ENCODE measurements at places on chromosomes 4 and X. TPM values are rescaled to one million over a fixed set of nuclear protein-coding genes. Genes with fewer than 3 reads are reported as not detected.

DNA sequence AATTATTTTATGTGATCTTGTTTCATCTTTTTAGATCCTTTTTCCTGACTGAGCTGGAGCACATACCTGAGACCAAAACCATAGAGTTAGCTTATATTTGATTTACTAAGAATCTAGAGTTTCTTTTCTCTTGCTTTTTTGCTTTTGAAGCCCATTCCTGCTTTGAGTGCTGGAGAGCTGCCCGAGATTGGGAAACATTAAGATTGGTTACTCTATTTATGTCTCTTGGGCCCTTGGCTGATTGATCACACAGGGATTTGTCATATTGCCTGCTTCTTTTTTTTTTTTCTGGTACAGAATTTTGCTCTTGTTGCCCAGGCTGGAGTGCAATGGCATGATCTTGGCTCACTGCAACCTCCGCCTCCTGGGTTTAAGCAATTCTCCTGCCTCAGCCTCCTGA, 73.9 kb downstream of the REPS2 start:
- no peak for DNase-seq
- no peak overlapping the region for H3K27ac ChIP-seq
- peaks cover 3% of the 10 kb centered on the region for H3K4me1 ChIP-seq

DNA sequence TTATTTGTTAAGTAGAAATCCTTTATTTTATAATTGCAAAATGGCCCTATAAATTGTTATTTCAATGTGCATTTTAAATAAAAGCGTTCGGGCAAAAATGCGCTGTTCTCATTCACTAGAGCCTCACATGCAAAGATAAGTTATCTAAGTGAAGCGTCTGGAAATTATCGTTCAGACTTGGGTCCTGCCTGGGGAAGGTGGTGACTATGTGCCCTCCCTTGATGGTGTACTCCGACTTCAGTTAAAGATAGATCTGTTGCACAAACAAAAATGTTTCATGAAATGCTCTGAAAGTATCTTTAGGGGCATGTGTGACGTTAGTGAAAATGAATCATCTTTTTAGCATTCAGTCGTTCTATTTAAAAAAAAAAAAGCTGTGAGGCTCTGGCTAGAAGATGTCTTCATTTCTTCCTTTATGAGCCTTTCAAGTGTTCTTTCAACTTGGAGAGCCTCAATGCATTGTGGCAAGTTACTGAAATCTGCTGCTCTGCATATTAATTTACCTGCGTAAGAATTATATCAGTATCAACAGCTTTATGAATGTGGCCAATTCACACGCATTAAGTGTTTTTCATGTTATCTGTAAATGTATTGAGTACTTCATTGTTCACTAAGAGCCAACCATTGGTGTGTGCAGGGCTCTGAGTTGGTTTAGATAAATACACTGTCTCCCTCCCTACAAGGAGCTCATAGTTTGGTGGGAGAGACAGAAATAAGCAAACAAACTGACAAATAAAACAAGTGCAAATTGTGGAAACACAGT, 83.0 kb downstream of the AFF1 start:
- H3K4me3 ChIP-seq, result no peak overlapping the region
- no peak for DNase-seq
- peaks cover 69% of the 10 kb centered on the region for H3K4me1 ChIP-seq
- peaks cover 2% of the 10 kb centered on the region for H3K36me3 ChIP-seq
- no peaks in the 10 kb centered on the region for H3K27me3 ChIP-seq
- peak overlapping the region; percentile 50 for H3K27ac ChIP-seq

Gene NPY5R
- total RNA-seq, result 1.5 TPM

- H3K27ac ChIP-seq, result no peak overlapping the region
- no peaks in the 10 kb centered on the region for H3K4me1 ChIP-seq
- no peaks in the 10 kb centered on the region for H3K36me3 ChIP-seq
- H3K27me3 ChIP-seq, result no peaks in the 10 kb centered on the region
- no peak for DNase-seq
Observed at GRCh38 chr4:44760142-44760898, 34.0 kb upstream of the GNPDA2 start.

Gene OCRL
- 57.2 TPM for total RNA-seq

DNA sequence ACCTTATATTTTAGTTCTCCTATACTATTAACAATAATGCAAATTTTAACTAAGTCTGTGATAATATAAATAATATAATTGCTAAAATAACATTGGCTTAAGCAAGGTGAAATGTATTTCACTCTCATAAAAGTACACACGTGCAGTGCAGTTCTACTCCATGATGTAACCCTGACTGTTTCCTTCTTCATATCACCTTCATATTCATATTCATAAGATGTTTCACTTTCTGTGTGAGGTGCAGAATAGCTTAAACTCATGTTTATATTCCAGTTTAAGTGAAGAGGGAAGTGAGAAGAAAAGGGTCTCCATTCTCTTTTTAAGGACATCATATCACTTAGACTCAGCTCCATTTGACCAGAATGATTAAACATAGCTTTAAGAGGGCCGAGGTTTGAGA, 1810.0 kb upstream of the PCDH10 start:
- H3K4me1 ChIP-seq, result no peaks in the 10 kb centered on the region
- no peaks in the 10 kb centered on the region for H3K36me3 ChIP-seq
- H3K27ac ChIP-seq, result no peak overlapping the region

- H3K4me3 ChIP-seq, result peak overlapping the region; percentile 82
- H3K27me3 ChIP-seq, result no peaks in the 10 kb centered on the region
- peaks cover 7% of the 10 kb centered on the region for H3K36me3 ChIP-seq
- peak overlapping the region; percentile 63 for H3K27ac ChIP-seq
- peaks cover 21% of the 10 kb centered on the region for H3K4me1 ChIP-seq
Observed at GRCh38 chrX:54496517-54496852, 451 bp upstream of the FGD1 start.

Gene EPGN
- total RNA-seq, result not detected

GRCh38 chr4:163732473-163732872, 238.0 kb downstream of the TMA16 start:
- H3K27ac ChIP-seq, result no peak overlapping the region
- no peaks in the 10 kb centered on the region for H3K27me3 ChIP-seq
- H3K36me3 ChIP-seq, result no peaks in the 10 kb centered on the region
- H3K4me1 ChIP-seq, result no peaks in the 10 kb centered on the region

- peaks cover 24% of the 10 kb centered on the region for H3K4me1 ChIP-seq
- peaks cover 3% of the 10 kb centered on the region for H3K36me3 ChIP-seq
- H3K4me3 ChIP-seq, result no peak overlapping the region
- H3K27ac ChIP-seq, result peak overlapping the region; percentile 24
Observed at GRCh38 chr4:168574581-168575295, 77.9 kb downstream of the PALLD start.

DNA sequence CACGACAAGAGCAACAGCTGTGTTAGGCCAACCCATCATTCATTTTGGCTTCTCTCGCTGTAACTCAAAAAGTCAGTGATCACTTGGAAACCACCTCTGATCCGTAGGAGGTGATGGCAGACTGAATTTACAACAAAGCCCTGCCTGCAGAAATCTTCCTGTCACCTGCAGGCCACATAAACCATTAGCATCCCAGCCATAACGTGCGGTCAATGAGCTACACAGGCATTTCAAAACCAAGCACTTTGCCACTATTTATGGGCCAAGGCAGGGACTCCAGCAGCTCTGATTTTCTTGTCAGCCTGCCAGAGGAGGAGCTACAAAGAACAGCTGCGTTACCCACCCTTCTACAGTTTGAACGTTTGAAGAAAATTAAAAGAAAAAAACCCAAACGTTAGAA, 228.1 kb upstream of the PPARGC1A start:
- no peak overlapping the region for H3K27ac ChIP-seq
- DNase-seq, result no peak
- no peaks in the 10 kb centered on the region for H3K36me3 ChIP-seq
- H3K27me3 ChIP-seq, result no peaks in the 10 kb centered on the region

Gene TCEAL4
- 67.4 TPM for total RNA-seq

- peaks cover 43% of the 10 kb centered on the region for H3K27me3 ChIP-seq
- H3K4me1 ChIP-seq, result peaks cover 20% of the 10 kb centered on the region
- no peak for DNase-seq
Observed at GRCh38 chr4:11228530-11228929, 200.2 kb downstream of the HS3ST1 start.

Gene FHDC1
- total RNA-seq, result 11.6 TPM

Gene SSX4B
- total RNA-seq, result not detected

DNA sequence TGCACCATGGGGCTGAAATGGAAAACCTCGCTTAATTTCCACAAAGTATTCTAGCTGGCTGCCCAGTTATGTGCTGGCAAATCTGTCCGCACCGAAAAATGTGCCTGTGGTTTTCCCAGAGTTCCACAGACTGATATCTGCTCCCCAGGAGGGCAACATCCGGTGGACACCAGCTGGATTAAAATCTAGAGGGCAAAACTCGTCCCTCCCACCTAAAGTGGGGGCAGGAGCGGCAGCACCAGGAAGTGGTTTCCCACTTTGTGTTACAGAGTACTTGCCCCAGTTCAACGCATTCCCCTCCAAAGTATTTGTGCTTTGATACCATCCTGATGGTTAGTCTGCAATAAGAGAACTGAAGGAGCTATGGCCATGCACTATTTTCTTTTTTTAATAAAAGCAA, 187.6 kb downstream of the TSPAN5 start:
- no peak overlapping the region for H3K4me3 ChIP-seq
- no peak for DNase-seq
- peaks cover 4% of the 10 kb centered on the region for H3K36me3 ChIP-seq

GRCh38 chr4:68463796-68464195, 16.5 kb downstream of the TMPRSS11E start:
- no peak overlapping the region for H3K4me3 ChIP-seq
- H3K36me3 ChIP-seq, result no peaks in the 10 kb centered on the region
- no peaks in the 10 kb centered on the region for H3K4me1 ChIP-seq
- no peak for DNase-seq
- H3K27ac ChIP-seq, result no peak overlapping the region
- H3K27me3 ChIP-seq, result no peaks in the 10 kb centered on the region

Gene SH3RF1
- 29.6 TPM for total RNA-seq

GRCh38 chrX:49111791-49112190, 11.7 kb downstream of the GPKOW start:
- H3K36me3 ChIP-seq, result peaks cover 21% of the 10 kb centered on the region
- H3K27ac ChIP-seq, result no peak overlapping the region
- H3K27me3 ChIP-seq, result no peaks in the 10 kb centered on the region
- H3K4me1 ChIP-seq, result no peaks in the 10 kb centered on the region
- no peak for DNase-seq

- H3K27ac ChIP-seq, result no peak overlapping the region
- no peaks in the 10 kb centered on the region for H3K36me3 ChIP-seq
- H3K4me3 ChIP-seq, result no peak overlapping the region
- H3K27me3 ChIP-seq, result no peaks in the 10 kb centered on the region
- no peaks in the 10 kb centered on the region for H3K4me1 ChIP-seq
- no peak for DNase-seq
Observed at GRCh38 chr4:160835789-160836188, 1328.0 kb downstream of the FSTL5 start.

Gene MAGEB1
- total RNA-seq, result not detected

Gene RPL9
- 1,450 TPM for total RNA-seq

DNA sequence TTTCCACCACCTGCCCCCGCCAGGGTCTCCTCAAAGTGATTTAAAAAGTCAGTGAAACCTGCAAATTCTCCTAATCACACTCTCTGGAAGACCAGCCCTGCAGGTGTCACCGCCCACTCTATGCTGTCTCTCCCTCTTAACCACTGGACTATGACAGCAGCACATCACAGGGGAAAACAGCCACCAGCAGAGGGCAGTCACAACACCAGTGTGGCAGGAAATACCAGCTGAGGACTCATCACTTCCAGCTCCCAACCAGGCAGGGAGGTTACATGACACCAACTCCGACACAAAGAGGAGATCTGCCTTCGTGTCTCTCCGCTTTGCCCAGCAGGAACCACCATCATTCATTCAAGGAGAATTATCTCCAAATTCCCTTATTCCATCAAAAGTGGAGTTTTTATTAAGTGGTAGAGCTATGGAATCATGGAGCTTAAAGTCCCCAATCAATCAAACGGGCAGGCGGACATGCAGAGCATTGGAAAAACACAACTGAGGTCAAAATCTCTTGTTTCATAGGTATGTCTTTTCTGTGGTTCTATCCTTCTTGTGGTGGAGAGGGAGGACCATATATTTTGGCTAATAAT, 91.3 kb downstream of the NSUN7 start:
- peak; percentile 37 for DNase-seq
- peak overlapping the region; percentile 77 for H3K27ac ChIP-seq
- no peaks in the 10 kb centered on the region for H3K27me3 ChIP-seq
- H3K4me1 ChIP-seq, result peaks cover 21% of the 10 kb centered on the region
- peaks cover 3% of the 10 kb centered on the region for H3K36me3 ChIP-seq
- no peak overlapping the region for H3K4me3 ChIP-seq

DNA sequence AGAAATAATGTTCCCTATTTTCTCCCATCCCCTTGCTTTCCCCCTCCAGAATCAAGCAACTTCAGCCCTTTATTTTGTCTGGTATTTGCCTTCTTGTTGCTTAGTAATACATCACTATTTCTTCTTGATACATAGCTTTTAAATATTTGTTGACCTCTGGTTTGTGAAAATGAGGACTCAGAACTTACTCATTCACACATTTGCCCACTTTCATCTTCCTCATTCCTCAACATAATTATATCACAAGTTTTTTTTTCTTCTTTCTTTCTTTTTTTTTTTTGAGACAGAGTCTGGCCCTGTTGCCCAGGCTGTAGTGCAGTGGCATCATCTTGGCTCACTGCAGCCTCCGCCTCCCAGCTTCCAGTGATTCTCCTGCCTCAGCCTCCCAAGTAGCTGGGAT, 28.9 kb upstream of the NDUFC1 start:
- H3K4me1 ChIP-seq, result peaks cover 3% of the 10 kb centered on the region
- H3K27ac ChIP-seq, result no peak overlapping the region
- H3K4me3 ChIP-seq, result no peak overlapping the region

DNA sequence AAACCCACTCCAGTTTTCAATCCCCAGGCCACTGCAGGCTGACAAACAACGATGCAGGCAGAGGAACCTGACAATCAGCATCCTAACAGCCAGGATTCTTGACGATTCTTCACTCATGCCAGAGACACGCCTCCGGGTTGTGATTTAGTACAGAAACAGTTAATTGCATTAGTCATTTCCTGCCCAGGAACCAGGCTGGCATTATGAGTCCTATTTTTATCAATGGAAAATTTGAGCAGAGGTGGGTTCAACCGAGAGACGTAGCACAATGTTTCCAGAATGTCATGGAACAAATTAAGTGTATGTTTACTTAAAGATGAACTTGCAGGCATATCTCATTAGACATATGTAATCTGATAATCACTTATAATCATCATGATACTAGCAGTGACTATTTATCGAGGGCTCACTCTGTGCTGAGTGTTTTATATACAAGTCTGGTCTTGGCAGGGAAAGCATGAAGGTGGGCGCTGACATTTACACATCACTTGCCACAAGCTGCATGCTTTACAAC, 159.7 kb downstream of the NSUN7 start:
- no peak for DNase-seq
- no peak overlapping the region for H3K4me3 ChIP-seq
- peaks cover 3% of the 10 kb centered on the region for H3K36me3 ChIP-seq
- no peaks in the 10 kb centered on the region for H3K27me3 ChIP-seq
- no peaks in the 10 kb centered on the region for H3K4me1 ChIP-seq

Gene GLOD5
- not detected for total RNA-seq

Gene DKC1
- total RNA-seq, result 58.5 TPM

Data from progenitor cell of endocrine pancreas (in vitro differentiated cells).